G401 (cell line): ENCODE measurements at places on chromosomes 1 and 21. TPM values are rescaled to one million over a fixed set of nuclear protein-coding genes. Genes with fewer than 3 reads are reported as not detected.

Gene S100A2
- total RNA-seq: 10.6 and 10.8 TPM in 2 replicates

Gene ZNF281
- total RNA-seq: 15.0 and 20.5 TPM in 2 replicates

Gene ARHGEF16
- 16.0 and 20.2 TPM in 2 replicates for total RNA-seq

Gene PRMT6
- 146 and 166 TPM in 2 replicates for total RNA-seq

Gene AUNIP
- total RNA-seq: 28.9 and 29.4 TPM in 2 replicates

Gene IL12RB2
- not detected in 2 replicates for total RNA-seq

Gene MRPL39
- 45.4 and 70.9 TPM in 2 replicates for total RNA-seq

Gene SZRD1
- total RNA-seq: 77.8 and 109 TPM in 2 replicates

Gene ALG14
- 1.8 and 2.5 TPM in 2 replicates for total RNA-seq

Gene TAS1R3
- 0.14 TPM in 1 of 2 replicates, not detected in the other for total RNA-seq

Gene CLCNKB
- 1.3 TPM in 1 of 2 replicates, not detected in the other for total RNA-seq

Gene RAP1GAP
- 3.7 and 4.8 TPM in 2 replicates for total RNA-seq

Gene TIPRL
- total RNA-seq: 23.8 and 41.4 TPM in 2 replicates

Gene FTCD
- 1.1 TPM in 1 of 2 replicates, not detected in the other for total RNA-seq

Gene TBX15
- total RNA-seq: 7.0 and 8.1 TPM in 2 replicates

Gene LBR
- total RNA-seq: 31.6 and 49.1 TPM in 2 replicates

Gene HSD3B1
- not detected in 2 replicates for total RNA-seq

Gene NECAP2
- 81.4 and 107 TPM in 2 replicates for total RNA-seq

Gene MTARC1
- not detected in 2 replicates for total RNA-seq

Gene BRINP3
- not detected in 2 replicates for total RNA-seq

Gene CHRM3
- not detected in 2 replicates for total RNA-seq

Gene DNASE2B
- total RNA-seq: not detected in 2 replicates

Gene JAM2
- total RNA-seq: not detected in 2 replicates

Gene LIPI
- not detected in 2 replicates for total RNA-seq

Gene CYP4Z1
- not detected in 2 replicates for total RNA-seq

Gene MAP3K21
- total RNA-seq: not detected in 2 replicates

Gene MX1
- total RNA-seq: not detected in 2 replicates

Gene APCS
- total RNA-seq: not detected in 2 replicates

Gene FCRL5
- total RNA-seq: not detected in 2 replicates

Gene AIRE
- total RNA-seq: 0.86 and 1.7 TPM in 2 replicates

Gene GBP1
- total RNA-seq: not detected in 2 replicates

Gene CCDC28B
- total RNA-seq: 24.4 and 30.9 TPM in 2 replicates

Gene CD101
- total RNA-seq: 0.55 and 1.2 TPM in 2 replicates

Gene OR2L5
- not detected in 2 replicates for total RNA-seq

Gene DUSP12
- total RNA-seq: 42.4 and 69.1 TPM in 2 replicates

Gene OR6K3
- total RNA-seq: not detected in 2 replicates

Gene BARHL2
- 0.06 and 0.07 TPM in 2 replicates for total RNA-seq

Gene RGS21
- total RNA-seq: not detected in 2 replicates

Gene TEDDM1
- total RNA-seq: not detected in 2 replicates

Gene CFAP410
- total RNA-seq: 19.2 and 31.9 TPM in 2 replicates

Gene PLXNA2
- 0.55 and 0.92 TPM in 2 replicates for total RNA-seq
